ENCODE measurements at places on chromosomes 1 and 21.

DNA sequence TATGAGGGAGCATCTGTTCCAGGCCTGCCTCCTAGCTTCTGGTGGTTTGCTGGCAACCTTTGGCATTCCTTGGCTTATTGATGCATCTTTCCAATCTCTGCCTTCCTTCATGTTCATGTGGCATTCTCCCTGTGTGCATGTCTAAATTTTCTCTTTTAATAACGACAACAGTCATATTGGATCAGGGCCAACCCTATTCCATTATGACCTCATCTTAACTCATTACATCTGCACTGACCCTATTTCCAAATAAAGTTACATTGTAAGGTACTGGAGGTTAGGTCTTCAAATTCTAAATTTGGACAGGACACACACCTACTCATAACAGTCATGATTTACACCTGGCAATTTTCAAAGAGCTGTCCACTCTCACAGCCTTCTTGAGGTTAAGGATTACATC is 117.2 kb upstream of the FGGY start:
- DNase-seq = no peak

DNA sequence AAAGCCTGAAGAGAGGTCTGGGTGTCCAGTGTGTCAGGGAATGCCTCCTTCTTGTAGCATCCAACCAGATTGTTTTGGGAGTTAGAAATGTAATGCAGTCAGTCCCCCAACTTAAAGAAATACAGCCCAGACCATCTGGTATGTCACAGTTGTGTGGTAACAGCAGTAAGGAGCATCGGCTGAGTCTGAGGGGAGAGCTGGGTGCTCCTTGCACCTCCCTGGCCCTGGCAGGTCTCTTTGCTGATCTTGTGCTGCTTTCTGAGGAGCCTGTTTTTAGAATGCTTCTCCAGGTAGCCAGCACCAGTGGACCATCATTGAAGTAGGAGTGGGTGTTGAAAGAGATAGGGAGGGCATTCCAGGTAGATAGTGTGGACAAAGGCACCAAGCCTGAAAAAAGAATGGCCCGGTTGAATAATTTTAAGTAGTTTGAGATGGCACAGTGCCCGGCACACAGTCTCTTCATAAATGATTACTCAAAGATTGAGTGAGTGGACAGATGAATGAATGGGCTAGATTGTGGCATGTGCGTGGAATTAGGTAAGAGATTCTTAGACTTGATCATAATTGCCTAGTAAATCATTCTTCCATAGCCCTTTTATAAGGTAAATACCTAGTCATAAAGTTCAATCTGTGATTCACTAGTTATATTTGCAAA is 46.5 kb downstream of the LAMC1 start:
- DNase-seq = peak; percentile 25

GRCh38 chr1:226880372-226881287 is 10.2 kb downstream of the PSEN2 start:
- no peak for DNase-seq

- DNase-seq = no peak
These were observed 311.3 kb downstream of the FAM72C start for GRCh38 chr1:143660354-143660941.

GRCh38 chr1:177355575-177355974 is 184.8 kb downstream of the BRINP2 start:
- DNase-seq = peak; percentile 2

GRCh38 chr1:232868793-232869491 is 63.7 kb downstream of the MAP10 start:
- no peak for DNase-seq

DNA sequence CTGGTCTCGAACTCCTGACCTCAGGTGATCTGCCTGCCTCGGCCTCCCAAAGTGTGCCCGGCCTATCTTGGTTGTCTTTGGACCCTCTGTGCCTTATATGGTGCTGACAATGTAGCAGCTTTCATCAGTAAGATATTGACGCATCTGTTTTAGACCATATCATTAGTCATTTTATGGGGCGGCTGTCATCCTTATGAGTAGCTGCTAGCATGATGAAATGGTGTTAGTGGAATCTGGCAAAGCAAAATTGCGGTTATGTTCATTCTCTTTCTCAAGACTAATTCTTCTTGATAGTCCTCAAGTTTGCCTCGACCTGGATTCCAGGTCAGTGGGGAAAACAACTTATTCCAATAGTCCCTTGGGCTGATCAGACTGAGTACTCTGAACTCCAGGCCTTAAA is 199.9 kb downstream of the PRDM2 start:
- no peak for DNase-seq

DNA sequence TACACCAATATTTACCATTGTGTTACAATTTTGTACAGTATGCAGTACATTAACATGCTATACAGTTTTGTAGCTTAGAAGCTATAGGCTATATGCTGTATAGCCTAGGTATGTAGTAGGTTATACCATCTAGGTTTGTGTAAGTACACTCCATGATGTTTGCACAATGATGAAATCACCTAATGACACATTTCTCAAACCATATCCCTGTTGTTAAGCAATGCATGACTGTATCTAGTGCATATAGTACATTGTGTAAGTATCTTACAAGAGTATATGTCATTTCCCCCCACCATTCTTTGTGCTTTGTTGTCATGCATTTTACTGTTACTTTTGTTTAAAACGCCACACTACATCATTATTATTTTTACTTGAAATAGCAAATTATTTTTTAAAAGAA is 65.7 kb upstream of the RNF11 start:
- DNase-seq = no peak

GRCh38 chr1:30923597-30923996 is 15.0 kb upstream of the SDC3 start:
- no peak for DNase-seq

GRCh38 chr1:14939527-14940284 is 213.8 kb upstream of the TMEM51 start:
- DNase-seq = peak; percentile 72

DNA sequence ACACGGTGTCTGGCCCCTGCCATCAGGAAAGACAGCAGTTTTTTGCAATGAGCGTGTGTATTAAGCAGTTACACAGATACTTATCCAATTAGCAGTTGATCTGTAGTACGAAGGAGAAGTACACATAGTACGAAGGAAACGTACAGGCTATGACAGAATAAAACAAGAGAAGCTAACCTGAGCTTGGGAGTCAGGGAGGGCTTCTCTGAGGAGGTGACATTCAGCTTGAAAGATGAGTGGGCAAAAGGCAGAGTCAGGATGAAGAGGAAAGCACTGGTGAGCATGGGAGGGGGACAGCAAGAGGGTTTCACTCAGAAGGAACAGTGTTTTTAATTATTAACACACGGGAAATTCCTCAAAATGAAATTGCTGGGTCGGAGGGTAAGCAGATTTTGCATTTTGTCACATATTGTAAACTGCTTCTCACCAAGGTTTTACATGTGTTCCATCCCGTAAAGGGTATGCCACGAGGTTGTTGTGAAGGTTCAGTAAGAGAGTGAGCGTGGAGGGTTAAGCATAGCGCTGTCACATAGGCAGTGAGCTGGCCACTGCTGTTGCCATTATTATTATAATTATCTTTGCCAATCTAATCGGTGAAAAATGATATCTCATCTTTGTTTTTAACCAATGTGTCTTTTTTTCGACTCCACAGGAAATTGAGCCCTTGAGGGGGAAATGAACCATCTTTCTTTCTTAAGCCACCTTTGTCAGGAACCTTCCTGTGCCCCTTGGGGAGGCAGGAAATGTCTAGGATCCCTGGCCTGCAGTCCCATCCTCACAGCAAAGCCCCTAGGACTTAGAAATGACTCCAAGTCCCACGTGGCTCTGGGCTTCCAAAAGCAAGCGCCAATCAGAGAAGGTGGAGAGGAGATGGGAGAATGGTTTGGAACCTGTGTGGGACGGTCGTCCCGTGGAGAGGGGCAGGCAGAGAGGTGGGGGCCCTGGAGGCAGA is 47.3 kb upstream of the POU3F1 start:
- DNase-seq = no peak

- DNase-seq = no peak
These were observed 133.3 kb downstream of the XPR1 start for GRCh38 chr1:180765151-180765550.

GRCh38 chr1:192973988-192974387 is 85.2 kb downstream of the UCHL5 start:
- DNase-seq = no peak

DNA sequence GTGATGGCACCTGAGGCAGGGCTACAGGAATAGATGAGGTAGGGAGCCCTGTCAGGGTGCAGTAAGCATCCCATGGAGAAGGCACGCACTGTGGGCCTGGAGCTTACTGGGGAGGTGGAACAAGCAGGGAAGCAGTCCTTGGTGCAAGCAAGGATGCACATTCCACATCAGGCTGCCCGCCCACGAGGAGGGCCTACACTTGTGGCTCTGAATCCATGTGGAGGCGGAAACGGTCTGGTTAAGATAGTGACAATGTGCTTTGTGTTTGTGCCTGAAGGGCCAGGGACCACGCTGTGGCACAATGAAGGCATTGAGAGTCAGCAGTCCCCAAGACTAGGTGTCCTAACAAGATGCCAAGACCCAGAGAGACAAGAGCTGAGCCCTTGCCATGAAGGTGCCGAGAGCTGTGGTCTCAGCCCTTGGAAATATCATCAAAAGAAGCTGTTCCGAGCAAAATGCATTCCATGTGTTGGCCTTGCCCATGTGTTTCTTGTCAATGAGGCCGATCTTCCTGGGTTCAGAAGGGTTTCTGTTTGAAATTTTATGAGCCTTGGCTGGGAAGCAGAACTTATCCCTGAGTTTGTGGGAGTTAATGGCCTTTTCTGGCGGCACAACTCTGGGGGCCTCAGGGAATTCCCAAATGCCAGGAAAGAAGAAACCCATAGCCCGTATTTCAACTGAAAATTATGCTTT is 111.9 kb downstream of the NGF start:
- DNase-seq = no peak

GRCh38 chr1:17907999-17908398 is 152.9 kb downstream of the ACTL8 start:
- no peak for DNase-seq

- no peak for DNase-seq
These were observed 36.1 kb upstream of the RGS8 start for GRCh38 chr1:182720463-182720862.

DNA sequence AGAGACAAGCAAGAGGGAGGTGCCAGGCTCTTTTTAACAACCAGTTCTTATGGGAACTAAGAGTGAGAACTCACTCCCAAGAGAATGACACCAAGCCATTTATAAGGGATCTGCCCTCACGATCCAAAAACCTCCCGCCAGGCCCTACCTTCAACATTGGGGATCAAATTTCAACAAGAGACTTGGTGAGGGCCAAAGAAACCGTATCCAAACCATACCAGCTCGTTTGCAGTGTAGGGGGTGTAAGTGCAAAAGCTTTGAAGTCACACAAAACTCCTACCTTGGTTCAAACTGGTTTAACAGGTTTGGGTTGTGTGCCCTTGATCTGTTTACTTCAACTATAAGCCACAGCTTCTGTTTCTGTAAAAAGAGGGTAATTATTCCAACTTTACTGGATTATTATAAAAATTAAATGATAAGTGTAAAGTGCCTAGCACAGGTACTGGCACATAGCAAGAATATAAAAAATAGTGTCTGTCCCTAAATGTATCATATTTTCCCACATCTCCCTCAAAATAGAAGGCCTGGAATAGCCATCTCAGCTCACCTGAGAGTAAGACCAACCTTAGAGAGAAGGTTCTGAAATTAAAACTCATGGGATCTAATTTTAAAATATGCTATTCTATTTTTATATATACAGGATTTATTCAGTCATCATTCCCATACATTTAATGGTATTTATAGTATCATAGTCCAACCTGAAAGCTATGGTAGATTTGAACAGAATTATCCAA is 7.0 kb upstream of the USP25 start:
- no peak for DNase-seq

- no peak for DNase-seq
These were observed 72.4 kb downstream of the ZNF281 start for GRCh38 chr1:200337410-200337809.

- peak; percentile 23 for DNase-seq
These were observed 586 bp upstream of the AGPAT3 start for GRCh38 chr21:43864313-43864961.

DNA sequence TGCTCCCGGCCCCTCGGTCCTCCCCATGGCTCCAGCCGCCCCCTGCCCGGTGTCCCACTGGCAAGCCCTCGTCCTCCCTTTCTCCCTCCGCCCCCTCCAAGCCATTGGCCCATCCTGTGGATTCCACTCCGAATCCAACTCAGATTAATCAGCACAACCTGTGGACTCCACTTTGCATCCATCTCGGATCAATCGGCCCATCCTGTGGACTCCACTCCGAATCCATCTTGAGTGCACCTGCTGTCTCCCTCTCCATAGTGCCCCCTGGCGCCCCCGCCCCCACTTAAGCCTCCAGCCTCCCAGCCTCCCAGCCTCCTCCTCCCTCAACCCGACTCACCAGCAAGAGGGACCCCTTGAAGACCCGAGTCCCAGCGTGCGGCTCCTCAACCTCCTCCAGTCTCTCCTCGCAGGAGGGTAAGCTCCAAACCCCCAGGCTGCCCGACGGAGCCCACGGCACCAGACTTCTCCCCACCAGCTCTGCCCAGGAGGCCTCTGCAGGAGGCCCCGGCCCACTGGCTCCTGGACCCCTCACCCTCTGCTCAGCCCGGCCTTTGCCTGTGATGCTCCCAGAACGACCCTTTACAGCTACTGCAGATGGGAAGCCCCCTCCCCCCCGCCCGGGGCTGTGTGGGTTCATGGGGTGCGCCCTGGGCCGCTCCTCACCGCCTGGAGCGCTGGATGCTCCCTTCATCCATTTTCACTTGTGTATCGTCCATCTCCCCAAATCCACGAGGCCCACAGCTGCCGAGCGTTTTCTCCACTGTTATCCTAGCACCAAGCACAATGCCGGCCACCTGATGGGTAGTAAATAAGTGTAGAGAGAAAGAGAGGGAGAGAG is 40.6 kb upstream of the TSPEAR start:
- DNase-seq = no peak

DNA sequence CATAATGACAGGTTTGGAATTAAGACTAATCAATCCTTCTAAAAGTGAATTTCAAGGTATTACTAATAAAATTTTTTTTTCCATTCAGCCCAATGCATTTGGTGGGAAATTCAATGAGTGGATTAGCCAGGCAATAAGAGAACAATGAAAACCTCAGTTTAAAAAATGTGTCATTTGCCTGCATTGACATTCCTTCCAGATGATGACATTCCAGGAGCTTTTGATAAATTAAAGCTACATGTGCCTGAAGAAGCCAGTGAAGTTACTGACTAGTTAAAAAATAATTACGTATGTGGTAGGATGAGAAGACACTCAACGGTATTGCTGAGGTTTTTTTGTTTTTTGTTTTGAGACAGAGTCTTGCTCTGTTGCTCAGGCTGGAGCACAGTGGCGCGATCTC is 37.9 kb upstream of the RC3H1 start:
- DNase-seq = no peak

- peak; percentile 82 for DNase-seq
These were observed 26.1 kb upstream of the PRSS38 start for GRCh38 chr1:227789084-227790033.

DNA sequence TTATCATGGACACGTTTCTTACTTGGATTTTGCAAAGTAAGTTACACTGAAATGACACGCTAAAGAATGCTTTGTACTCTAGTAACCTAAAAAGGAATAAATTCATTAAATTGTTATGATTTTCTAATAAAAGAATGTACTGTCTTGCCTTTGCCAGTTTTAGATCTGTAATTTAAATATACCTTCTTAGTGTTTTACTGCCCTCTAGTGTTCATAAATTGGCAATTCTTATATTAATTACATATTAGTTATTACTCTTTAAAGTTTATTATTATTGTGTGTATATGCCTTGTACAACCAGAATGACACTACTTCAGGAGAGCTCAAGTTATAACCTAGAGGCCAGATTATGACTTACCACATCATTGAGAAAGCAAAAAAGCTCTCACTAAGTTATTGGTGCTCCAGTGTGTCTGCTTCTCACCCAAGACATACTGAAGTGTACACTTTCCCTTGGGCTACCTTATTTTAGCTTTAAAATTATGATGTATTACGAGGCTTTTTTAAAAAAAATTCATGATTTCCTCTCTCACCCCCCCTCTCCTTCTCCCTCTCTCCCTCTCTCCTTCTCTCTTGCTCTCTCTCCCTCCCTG is 169.9 kb downstream of the HS2ST1 start:
- peak; percentile 52 for DNase-seq
